ENCODE measurements at places on chromosomes 6 and 20.

GRCh38 chr6:50939931-50940330, 121.3 kb downstream of the TFAP2B start:
- no peak for DNase-seq

GRCh38 chr6:14770040-14770439, 475.8 kb upstream of the JARID2 start:
- DNase-seq, result no peak

DNA sequence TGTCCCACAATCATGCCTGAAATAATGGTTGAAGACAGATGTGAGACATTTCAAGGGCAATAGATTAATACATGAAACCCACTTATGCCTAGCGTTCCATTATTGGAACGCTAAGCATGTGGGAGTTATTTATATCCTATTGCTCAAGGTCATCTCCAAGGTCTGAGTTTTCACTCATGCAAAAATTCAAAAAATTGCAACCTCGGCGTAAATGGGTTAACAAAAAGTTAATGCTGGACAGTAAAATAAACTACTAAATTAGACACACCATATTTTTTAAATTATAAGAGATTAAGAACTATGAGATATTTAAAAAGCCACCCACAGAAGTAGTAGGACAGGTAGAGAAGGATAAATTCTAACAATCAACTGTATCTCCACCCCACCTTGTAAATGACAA, 98.4 kb downstream of the ESR1 start:
- no peak for DNase-seq

DNA sequence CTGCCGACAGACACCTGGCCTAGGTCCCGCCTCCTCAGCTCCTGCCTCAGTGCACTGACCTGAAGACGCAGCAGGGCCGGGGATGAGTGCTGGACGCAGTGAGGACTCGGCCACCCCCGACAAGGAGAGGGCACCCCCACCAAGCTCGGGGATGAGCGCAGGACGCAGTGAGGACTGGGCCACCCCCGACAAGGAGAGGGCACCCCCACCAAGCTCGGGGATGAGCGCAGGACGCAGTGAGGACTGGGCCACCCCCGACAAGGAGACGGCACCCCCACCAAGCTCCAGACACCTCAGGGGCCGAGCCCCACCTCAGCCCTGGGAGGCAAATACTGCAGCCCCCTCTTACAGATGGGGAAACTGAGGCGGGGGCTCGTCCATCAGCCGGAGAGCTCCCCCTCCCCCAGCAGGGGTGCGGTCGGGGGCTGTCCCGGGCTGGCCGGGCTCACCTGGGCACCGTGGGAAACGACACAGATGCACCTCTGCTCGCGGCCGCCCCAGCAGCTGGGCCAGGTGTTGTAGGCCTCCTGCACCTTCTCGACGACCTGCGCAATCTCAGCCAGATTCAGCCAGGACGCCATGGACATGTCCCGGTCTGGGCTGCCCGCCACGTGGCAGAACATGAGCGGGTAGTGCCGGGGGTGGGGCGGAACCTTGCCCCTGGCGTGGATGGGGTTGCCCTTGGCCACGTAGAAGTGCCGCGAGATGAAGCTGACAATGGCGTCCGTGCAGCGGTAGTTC, 7.5 kb downstream of the HELZ2 start:
- no peak for DNase-seq

DNA sequence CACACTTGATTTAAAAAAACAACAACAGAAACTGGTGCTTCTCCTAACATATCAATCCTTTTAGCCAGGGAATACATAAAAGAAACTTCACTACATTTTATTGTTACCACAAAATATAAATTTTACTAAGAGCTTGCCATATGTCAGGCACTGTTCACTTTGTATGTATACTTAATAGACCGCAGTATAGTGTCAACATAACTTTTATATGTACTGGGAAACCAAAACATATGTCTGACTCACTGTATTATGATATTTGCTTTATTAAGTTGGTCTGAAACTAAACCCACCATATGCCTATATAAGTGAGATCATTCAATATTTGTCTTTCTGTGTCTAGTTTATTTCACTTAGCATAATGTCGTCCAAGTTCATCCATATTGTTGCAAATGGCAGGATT, 108.4 kb downstream of the KLHL32 start:
- DNase-seq, result no peak

Data from activated gamma-delta T cell treated with Interleukin-2 at 50 U/mL for 16 hours (primary cell).